ENCODE measurements at places on chromosomes 6 and 20. TPM values are rescaled to one million over a fixed set of nuclear protein-coding genes. Genes with fewer than 3 reads are reported as not detected.

DNA sequence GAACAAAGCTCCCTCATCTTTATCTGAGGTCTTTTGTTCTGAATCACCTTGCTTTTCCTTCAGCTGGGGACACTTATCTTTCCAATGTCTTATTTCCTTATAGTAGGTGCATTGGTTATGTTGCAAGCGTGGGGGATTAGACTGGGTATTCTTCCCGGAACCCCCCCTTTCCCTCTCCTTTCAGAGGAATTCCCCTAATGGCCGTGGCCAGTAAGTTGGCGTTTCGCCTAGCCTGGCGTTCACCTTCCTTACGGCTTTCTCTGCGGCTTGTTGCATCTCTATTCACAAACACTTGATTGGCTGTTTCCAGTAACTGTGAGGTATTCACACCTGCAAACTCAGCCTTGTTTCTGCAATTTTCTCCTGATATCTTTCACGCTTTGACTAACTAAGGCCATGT, 32.8 kb upstream of the FABP7 start:
- H3K4me1 ChIP-seq: peaks cover 14% of the 10 kb centered on the region
- no peaks in the 10 kb centered on the region for H3K36me3 ChIP-seq
- no peak overlapping the region for H3K27ac ChIP-seq
- no peak for DNase-seq
- H3K4me3 ChIP-seq: no peak overlapping the region

DNA sequence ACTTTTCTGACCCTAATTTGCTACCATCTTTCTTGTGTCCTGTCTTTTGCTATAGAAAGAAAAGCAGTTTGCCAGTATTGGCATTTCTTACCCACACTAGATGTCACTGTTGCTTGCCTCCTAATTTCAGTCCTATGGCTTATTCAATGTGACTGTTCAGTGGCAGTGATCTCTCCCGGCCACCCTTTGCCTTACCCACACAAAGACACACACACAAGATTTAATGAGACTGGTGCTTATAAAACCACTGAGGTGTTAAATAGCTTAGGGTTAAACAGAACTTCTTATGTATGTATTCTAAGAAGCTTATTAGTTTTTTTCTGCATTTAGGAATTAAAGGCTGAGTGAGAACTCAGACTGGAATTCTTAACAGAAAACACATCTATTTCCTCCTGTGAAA, 233.6 kb upstream of the ASCC3 start:
- no peaks in the 10 kb centered on the region for H3K27me3 ChIP-seq
- H3K27ac ChIP-seq: no peak overlapping the region
- H3K4me3 ChIP-seq: no peak overlapping the region
- H3K4me1 ChIP-seq: no peaks in the 10 kb centered on the region
- H3K36me3 ChIP-seq: no peaks in the 10 kb centered on the region

SRPK1 gene
- total RNA-seq: 149 TPM

DNA sequence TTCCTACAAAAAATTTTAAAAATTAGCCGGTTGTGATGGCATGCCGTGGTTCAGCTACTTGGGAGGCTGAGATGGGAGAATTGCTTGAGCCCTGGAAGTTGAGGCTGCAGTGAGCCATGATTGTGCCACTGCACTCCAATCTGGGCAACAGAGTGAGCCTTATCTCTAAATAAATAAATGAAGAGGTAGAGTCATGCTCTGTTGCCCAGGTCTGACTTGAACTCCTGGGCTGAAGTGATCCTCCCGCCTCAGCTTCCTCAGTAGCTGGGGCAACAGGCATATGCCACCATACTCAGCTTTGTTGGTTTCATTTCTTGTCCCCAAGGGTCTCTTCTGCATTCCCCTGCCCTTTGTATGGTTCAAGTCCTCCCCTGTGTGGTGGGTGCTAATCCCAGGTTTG, 17.0 kb downstream of the HSPA1B start:
- peaks cover 23% of the 10 kb centered on the region for H3K36me3 ChIP-seq
- no peak overlapping the region for H3K4me3 ChIP-seq
- peaks cover 1% of the 10 kb centered on the region for H3K4me1 ChIP-seq
- H3K27me3 ChIP-seq: no peaks in the 10 kb centered on the region
- no peak for DNase-seq

DNA sequence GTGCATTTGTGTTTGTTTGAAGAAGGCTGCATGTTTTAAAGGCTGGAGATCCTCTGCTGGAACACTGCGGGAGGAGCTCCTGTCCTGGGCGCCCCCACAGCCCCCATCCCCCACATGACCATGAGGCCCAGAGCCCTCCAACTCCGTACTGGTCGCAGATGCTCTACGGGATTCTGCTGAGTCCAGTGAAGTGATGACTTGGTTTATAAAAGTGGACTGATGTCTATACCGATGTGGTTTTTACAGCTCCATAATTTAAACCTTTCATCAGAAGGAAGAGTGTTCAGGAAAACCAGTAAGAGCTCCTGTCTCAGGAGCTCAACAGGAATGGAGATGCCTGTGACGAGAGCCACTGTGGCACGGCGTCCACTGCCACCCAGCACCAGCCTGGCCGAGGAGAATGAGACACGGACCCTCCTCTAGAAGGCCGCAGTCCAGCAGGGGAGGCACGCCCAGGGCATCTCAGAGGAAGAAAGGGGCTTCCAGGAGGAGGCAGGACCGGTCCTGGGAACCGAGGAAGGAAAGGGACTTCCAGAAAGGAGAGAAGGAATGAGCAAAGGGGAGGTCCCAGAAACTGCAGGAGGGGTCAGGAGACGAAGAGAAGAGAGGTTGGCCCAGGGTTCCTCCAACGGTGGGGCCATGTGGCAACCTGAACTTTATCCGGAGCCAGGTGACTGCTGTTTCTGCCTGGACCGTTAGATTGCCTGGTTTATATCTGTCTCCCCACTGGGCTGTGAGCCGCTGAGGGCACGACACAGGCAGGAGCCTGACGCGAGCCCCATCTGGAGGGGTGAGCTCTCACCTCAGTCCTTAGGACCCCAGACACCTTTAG, 26.9 kb downstream of the BFSP1 start:
- H3K36me3 ChIP-seq: no peaks in the 10 kb centered on the region
- peak overlapping the region; percentile 83 for H3K4me3 ChIP-seq
- peaks cover 10% of the 10 kb centered on the region for H3K27me3 ChIP-seq
- peak; percentile 17 for DNase-seq
- H3K27ac ChIP-seq: peak overlapping the region; percentile 88
- H3K4me1 ChIP-seq: peaks cover 42% of the 10 kb centered on the region

GRCh38 chr20:3629893-3630292, 33.3 kb downstream of the GFRA4 start:
- DNase-seq: no peak
- H3K27ac ChIP-seq: no peak overlapping the region
- no peaks in the 10 kb centered on the region for H3K27me3 ChIP-seq
- no peak overlapping the region for H3K4me3 ChIP-seq
- H3K4me1 ChIP-seq: no peaks in the 10 kb centered on the region
- H3K36me3 ChIP-seq: no peaks in the 10 kb centered on the region

GRCh38 chr6:49980898-49981297, 11.5 kb upstream of the DEFB113 start:
- no peak overlapping the region for H3K4me3 ChIP-seq
- H3K27me3 ChIP-seq: no peaks in the 10 kb centered on the region
- H3K27ac ChIP-seq: no peak overlapping the region
- no peak for DNase-seq
- H3K4me1 ChIP-seq: peaks cover 19% of the 10 kb centered on the region

GRCh38 chr6:21750575-21750974, 157.0 kb downstream of the SOX4 start:
- no peak for DNase-seq
- H3K36me3 ChIP-seq: no peaks in the 10 kb centered on the region
- H3K27me3 ChIP-seq: no peaks in the 10 kb centered on the region
- no peak overlapping the region for H3K27ac ChIP-seq
- no peak overlapping the region for H3K4me3 ChIP-seq

DNA sequence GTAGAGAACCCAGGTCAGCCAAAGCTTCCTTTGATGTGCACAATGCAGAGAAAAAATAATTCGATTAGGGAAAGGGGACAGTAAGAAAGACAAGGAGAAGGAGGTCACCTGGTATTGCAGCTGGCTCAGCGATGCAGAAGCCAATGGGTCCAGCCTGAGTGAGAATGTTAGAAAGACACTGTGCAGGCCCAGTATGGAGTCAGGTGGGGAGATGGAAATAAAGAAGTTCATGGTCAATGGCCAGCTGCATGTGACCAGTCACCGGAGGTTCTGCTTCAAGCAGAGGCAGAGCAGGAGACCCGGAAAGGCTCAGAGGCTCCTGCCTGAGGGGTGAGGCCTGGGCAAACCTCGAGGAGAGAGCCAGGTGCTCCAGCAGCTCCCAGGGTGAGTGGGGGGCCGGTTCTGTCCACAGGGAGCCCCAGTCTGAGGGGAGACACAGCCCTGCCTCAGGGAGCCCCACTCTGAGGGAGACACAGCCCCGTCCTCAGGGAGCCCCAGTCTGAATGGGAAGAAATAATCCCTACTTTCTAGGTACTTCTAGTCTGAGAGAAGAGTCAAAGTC, 51.3 kb downstream of the LRFN2 start:
- no peak overlapping the region for H3K27ac ChIP-seq
- H3K27me3 ChIP-seq: peaks cover 2% of the 10 kb centered on the region
- DNase-seq: no peak
- H3K36me3 ChIP-seq: no peaks in the 10 kb centered on the region
- no peak overlapping the region for H3K4me3 ChIP-seq
- no peaks in the 10 kb centered on the region for H3K4me1 ChIP-seq

DNA sequence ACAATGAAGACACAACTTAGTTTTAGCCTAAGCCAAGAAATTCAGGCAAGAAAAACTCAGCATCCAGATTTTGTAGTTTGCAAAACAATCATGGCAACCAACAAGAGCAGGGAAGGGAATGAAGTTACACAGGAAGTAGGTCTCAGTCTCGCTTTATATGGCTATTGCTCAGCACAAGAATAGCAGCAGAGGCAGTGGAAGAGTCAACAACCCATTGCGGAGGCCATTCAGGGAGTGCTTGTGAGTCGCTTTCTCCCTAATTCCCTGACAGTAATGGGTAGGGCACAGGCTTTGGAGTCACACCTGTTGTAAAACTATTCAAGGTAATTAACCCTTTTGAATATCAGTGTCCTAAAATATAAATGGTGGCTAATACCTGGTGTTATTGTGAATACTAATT, 238.5 kb downstream of the HDGFL1 start:
- H3K27ac ChIP-seq: no peak overlapping the region
- no peak overlapping the region for H3K4me3 ChIP-seq
- no peak for DNase-seq
- no peaks in the 10 kb centered on the region for H3K4me1 ChIP-seq
- no peaks in the 10 kb centered on the region for H3K36me3 ChIP-seq
- H3K27me3 ChIP-seq: no peaks in the 10 kb centered on the region

GRCh38 chr6:160891690-160892089, 99.9 kb upstream of the MAP3K4 start:
- no peak overlapping the region for H3K27ac ChIP-seq
- DNase-seq: no peak
- no peaks in the 10 kb centered on the region for H3K36me3 ChIP-seq
- H3K4me1 ChIP-seq: no peaks in the 10 kb centered on the region
- H3K27me3 ChIP-seq: peaks cover 4% of the 10 kb centered on the region
- no peak overlapping the region for H3K4me3 ChIP-seq

DNA sequence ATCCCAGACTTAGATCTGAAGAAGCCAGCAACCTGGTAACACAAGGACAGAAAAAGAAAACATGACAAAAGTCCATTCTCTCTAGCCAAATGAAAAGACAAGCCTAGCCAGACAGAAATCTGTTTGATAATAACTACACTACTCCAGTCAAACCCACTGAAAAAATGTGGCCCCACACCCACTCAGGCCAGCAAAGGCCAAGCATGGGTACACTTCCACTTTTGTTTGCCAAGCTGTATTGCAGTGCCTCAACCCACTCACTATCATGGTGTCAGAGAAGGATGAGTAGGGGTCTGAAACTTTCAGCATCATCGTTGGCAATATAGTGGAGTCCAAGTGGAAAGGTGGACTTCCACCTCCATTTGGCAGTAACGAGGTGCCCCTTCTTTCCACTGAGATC, 45.8 kb downstream of the EPM2A start:
- peaks cover 2% of the 10 kb centered on the region for H3K36me3 ChIP-seq
- H3K4me3 ChIP-seq: no peak overlapping the region
- peaks cover 3% of the 10 kb centered on the region for H3K4me1 ChIP-seq
- no peak for DNase-seq
- H3K27ac ChIP-seq: no peak overlapping the region
- H3K27me3 ChIP-seq: no peaks in the 10 kb centered on the region

- no peaks in the 10 kb centered on the region for H3K4me1 ChIP-seq
- no peaks in the 10 kb centered on the region for H3K36me3 ChIP-seq
- H3K4me3 ChIP-seq: no peak overlapping the region
- DNase-seq: no peak
These were observed 208.5 kb upstream of the ASCC3 start for GRCh38 chr6:101089640-101090039.

DNA sequence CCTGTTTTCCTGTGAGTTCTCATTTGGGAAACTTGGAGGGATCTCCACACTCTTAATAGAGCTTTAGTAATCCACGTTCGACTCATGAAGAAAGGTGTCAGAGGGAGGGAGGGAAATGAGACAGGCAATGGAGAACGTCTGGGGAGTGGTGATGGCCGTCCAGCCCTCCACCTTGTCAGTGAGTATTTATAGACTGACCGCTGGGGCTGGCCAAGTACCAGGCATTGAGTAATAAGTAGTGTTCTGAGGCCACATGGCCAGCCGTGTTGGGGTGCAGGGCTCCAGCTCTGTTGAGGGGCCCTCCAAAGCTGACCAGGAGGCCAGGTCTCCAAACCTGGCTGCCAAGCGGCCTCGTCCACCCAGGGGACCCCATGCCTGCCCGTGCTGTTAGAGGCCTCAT, 11.3 kb upstream of the DSN1 start:
- no peak overlapping the region for H3K4me3 ChIP-seq
- H3K36me3 ChIP-seq: no peaks in the 10 kb centered on the region
- no peak overlapping the region for H3K27ac ChIP-seq
- no peak for DNase-seq
- H3K27me3 ChIP-seq: no peaks in the 10 kb centered on the region
- H3K4me1 ChIP-seq: no peaks in the 10 kb centered on the region

DNA sequence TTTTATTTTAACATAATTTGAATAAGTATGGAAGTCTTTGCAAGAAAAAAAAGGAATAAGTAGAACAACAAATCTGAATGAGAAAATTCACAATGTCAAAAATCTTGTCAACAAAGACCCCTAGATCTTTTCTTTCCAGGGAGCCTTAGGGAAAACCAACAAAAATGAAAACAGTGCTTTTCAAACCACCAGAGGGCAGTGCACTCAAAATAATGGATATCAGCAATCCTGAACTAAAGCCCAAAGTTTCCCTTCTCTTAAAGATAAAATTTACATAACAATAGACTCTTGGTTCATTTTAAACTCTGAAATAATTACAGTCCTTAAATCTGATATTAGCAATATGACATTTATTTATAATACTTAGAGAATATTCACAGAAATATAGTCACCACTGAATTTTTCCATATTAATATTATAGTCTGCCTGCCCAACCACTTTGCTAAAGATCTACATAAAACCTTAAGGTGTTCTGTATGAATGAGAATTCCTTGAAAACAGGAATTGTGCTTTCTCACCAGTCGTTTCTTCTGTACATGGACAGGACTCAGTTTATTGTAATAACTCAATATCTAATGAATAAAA, 105.3 kb upstream of the BMP5 start:
- no peaks in the 10 kb centered on the region for H3K36me3 ChIP-seq
- no peaks in the 10 kb centered on the region for H3K27me3 ChIP-seq
- no peaks in the 10 kb centered on the region for H3K4me1 ChIP-seq
- DNase-seq: no peak

GRCh38 chr6:108565091-108565766, 4.5 kb downstream of the FOXO3 start:
- peak overlapping the region; percentile 60 for H3K27ac ChIP-seq
- H3K4me1 ChIP-seq: peaks cover 43% of the 10 kb centered on the region
- H3K27me3 ChIP-seq: peaks cover 29% of the 10 kb centered on the region
- peak overlapping the region; percentile 52 for H3K4me3 ChIP-seq

All from activated T-helper 2 cell treated with anti-CD3 and anti-CD28 coated beads, Interferon-gamma antibody, Interleukin-2, Interleukin-4, amounts not matched to agents 10 μg/mL and 5 μg/mL and 100 μg/mL, durations not matched to agents 14 hours and 24 hours and 36 hours (primary cell).